ENCODE measurements at places on chromosomes 3 and 15.

GRCh38 chr15:95604634-95605036 lies 725.9 kb upstream of the NR2F2 start:
- no peak for DNase-seq

GRCh38 chr3:23067116-23067515 lies 136.0 kb upstream of the UBE2E2 start:
- DNase-seq = peak; percentile 21

DNA sequence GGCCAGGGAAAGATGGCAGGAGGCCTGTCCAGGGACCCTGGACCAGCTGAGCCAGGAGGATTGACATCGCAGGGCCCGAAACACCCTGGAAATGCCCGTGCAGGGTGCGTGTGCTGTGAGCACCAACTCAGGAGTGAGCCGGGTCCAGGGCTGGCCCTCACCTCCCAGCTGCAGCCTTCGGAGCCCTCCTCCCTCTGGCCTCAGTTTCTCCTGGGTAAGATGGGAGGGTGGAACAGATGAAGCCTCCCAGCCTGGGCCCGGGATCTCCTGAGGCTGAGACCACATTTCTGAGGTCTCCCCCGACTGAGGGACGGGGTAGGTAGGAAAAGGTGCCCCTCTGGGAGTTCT lies 5.3 kb upstream of the CALML4 start:
- DNase-seq = no peak

- no peak for DNase-seq
Observed at GRCh38 chr15:26877831-26878230, 11.0 kb downstream of the GABRA5 start.

DNA sequence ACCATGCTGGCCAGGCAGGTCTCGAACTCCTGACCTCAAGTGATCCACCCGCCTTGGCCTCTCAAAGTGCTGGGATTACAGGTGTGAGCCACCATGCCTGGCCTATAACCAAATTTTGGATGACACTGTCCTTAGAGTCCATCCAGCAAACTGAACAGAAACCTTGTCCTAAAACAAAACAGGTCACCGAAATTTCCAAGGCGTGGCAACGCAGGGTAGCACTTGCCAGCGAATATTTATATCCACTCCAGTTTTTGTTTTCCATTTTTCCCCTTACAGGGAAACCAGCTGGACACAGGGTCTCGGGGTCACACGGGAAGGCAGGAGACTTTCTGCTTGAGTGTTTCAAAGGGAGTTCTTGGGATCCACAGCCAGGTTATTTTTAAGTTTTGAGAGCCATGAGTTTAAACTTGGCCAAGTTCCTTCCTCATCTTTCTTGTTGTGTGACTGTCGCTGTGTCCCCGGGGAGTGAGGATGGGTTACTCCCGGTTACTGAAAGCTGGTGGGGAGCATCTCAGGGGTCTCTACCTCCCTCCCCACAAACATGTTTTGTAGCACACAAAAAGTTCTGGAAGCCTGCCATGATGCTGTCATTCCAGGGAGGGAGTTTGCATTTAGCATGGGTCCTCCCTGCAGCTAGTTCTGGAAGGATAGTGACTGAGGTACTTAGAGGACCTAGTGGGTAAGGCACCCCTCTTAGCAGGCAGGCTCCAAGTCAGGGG lies 12.6 kb downstream of the LIMD1 start:
- DNase-seq = no peak

- no peak for DNase-seq
Observed at GRCh38 chr3:64741341-64741740, 53.5 kb upstream of the ADAMTS9 start.

DNA sequence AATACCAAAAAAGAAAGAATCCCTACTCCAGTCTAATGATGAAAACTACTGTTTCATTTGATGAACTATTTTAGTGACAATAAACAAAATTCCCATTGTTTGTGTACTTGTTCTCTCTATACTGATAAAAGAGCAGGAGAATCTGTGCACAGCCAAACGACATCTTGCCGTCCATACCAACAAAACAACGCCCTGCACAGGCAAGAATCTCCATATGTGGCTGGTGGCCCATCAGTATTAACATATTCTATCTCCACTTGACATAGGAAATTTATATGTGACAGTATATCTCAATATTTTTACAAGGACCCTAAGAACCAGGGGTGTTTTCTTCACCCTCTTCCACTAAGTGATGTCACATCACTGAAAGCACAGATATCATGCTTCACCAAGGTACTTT lies 279.5 kb downstream of the ULK4 start:
- no peak for DNase-seq

- peak; percentile 56 for DNase-seq
Observed at GRCh38 chr3:197793247-197793646, 2.2 kb downstream of the LRCH3 start.

DNA sequence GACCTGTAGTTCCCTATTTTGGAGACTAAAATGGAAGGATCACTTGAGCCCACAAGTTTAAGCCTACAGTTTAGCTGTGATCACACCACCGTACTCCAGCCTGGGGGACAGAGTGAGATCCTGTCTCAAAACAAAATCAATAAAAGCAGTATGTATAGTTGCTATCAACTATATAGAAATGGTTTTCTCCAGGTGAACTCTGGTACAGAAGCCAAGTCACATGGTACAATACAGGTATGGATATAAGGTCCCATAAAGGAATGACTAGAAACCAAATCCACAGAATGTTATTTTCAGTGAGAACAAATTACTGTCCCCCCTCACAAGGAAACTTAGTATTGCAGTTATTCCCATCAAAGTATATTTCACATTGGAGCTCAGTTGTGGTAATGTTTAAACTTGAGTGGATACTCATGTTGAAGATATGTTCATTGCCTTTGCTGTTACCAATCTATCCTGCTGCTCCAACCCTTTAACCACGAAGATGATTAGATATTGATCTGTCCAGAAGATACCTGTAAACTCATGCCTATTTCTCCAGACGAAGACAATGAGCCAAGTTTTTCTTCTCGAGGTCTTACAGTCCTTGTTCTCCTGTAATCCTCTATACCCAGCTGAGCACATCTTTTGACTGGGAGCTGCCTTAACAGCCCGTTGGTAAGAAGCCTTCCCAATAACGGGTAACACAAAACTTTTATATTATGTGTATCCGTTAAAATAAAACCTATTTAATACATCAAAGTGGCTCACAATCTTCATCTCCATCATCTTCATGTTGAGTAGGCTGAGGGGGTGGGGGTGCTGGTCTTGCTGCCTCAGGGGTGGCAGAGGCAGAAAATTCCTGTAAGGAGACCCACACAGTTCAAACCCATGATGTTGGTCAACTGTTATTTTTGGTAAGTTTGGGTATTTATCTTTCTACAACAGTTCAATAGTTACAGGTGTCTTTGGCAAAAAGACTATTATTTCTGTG lies 24.6 kb downstream of the TRA2B start:
- no peak for DNase-seq

DNA sequence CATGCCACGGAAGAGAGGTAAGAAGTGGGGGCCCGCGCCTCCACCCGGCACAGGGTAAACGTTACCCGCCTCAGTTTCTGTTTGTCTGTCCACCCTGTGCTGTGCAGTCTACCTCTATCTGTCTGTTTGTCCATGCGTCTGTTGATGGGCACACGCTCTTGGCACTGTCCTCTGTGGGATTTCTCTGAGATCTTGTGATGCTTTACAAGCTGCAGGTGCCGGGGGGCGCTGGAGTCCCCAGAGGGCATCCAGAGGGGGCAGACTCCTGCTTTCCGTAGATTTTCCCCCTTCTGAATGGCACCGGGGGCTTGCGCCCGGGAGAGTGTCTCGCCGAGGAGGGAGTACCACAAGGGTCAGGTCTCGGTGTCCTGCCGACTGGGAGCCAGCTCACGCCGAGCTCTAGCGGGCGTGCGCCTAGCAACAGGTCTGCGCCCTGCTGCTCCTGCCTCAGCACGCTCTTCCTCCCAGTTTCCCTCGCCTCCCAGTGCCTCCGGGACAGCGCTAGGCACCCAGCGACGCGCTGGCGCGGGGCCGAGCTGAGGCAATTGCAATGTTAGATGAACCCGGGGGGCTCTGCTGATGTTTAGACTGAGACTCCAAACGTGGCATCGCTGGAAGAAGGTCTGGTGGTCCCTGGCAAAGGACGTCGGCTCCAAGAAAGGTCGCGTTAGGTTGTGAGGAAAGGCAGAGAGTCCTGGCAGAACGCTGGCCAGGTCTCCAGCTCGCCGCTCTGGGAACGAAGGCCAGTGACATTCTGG lies 667 bp downstream of the CEMIP start:
- no peak for DNase-seq

GRCh38 chr15:31387479-31388118 lies 61.0 kb downstream of the KLF13 start:
- no peak for DNase-seq

GRCh38 chr3:187212705-187213104 lies 15.4 kb downstream of the RTP1 start:
- no peak for DNase-seq

- no peak for DNase-seq
Observed at GRCh38 chr3:37591116-37591781, 270.4 kb upstream of the CTDSPL start.

GRCh38 chr3:192011137-192011536 lies 550.2 kb downstream of the PYDC2 start:
- DNase-seq = no peak

- no peak for DNase-seq
Observed at GRCh38 chr15:69314131-69314530, 15.4 kb downstream of the PAQR5 start.

- peak; percentile 53 for DNase-seq
Observed at GRCh38 chr15:69126054-69126469, 34.4 kb upstream of the GLCE start.

GRCh38 chr3:52112056-52112455 lies 42.2 kb downstream of the POC1A start:
- DNase-seq = no peak

DNA sequence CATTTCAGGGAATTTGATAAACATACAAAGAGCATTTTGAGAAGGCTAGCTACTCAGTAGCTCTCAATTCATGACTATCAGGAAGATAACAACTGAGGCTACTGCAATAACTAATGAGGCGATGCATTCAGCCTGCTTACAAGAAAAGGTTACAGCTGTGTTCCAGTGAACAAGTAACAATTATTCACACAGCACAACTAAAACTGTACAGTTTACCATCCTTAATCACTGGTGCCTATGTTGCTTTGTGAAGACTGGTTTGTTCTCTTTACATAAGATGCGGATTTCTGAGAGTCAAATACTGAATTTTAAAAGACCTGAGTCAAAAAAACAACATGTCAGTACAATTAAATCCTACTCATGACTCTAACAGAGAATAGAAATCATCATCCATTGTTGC lies 526.3 kb downstream of the OTOL1 start:
- no peak for DNase-seq

DNA sequence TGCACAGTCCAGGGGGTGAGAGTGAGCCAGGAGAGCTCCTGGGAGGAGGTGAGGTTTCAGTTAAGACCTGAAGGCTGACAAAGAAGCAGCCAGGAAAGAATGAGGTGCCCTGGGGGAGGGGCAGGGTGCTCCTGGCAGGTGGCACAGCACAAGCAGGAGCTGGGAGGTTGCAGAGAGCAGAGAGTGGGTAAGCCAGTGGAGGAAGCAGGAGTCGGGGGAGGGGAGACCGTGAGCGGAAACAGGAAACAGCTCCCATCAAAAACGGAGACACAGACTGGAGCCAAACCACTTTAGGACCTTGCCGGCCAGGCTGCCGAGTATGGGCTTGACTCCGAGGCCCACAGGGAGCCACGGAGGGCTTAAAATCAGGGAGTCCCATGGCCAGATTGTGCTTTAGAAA lies 12.1 kb upstream of the FBLN2 start:
- DNase-seq = no peak

GRCh38 chr15:76930831-76931396 lies 635 bp upstream of the RCN2 start:
- no peak for DNase-seq

- DNase-seq = no peak
Observed at GRCh38 chr3:67450153-67450552, 204.3 kb downstream of the SUCLG2 start.

GRCh38 chr15:58401991-58402649 lies 29.7 kb upstream of the LIPC start:
- no peak for DNase-seq

DNA sequence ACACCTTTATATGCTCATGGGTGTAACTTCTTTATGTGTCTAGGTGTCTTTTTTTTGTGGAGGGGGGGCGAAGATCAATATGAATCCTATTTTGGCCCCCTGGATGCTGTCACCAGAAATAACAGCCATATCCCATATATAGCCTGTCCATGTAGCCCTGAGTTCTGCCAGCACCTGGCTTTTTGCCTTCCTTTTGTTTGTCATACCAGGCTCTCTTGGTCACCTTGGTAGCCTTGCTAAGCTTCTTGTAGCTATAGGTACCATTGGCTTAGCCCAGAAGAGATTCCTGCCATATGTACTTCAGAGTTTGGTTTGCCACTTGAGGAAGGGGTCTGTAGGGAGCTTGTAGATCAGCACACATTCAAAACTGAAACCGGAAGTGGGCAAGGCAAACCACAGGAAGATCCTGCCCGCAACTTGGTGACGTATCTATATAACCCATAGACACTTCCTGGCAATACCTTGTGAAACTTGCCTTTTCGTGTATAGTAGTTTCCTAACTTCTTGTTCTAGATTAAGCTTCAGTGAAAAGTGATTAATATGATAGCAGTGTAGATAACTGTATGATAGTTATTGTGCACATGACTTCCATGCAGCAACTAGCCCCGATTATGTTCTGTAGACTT lies 11.9 kb downstream of the RASA2 start:
- peak; percentile 89 for DNase-seq

GRCh38 chr15:68330416-68330815 lies 52.9 kb downstream of the FEM1B start:
- no peak for DNase-seq

DNA sequence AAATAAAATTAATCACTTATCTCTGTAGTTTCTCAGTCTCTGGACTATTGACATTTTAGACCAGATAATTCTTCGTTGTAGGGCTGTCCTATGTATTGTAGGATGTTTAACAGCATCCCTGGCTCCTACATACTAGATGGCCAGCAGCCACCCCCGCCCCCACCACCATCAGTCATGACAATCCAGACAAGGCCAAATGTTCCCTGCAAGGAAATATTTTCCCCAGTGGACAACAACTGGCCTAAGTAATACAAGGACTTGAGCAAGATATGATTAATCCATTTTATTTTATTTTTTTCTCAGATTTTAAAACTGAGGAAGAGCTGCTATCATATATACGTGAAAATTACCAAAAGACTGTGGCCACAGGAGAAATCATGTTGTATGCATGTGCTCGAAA lies 23.8 kb downstream of the TICRR start:
- no peak for DNase-seq

DNA sequence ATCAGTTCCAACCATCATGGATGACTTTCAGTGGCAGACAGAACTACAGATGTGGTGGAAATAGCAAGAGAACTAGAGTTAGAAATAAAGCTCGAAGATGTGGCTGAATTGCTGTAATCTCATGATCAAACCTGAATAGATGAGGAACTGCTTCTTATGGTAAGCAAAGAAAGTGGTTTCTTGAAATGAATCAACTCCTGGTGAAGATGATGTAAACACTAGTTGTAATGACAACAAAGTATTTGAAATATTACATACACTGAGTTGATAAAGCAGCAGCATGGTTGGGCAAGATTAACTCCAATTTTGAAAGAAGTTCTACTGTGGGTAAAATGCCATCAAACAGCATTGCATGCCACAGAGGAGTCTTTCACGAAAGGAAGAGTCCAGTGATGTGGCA lies 131.7 kb upstream of the FAM3D start:
- DNase-seq = peak; percentile 2

- no peak for DNase-seq
Observed at GRCh38 chr3:130783629-130784028, 37.0 kb upstream of the PIK3R4 start.

GRCh38 chr3:127473244-127474024 lies 117.1 kb downstream of the TPRA1 start:
- DNase-seq = no peak

- no peak for DNase-seq
Observed at GRCh38 chr15:57198131-57198530, 178.2 kb upstream of the CGNL1 start.

Measured in inflammatory macrophage treated with lipopolysaccharide for 1 hour (primary cell).